Stimulated activated CD4-positive, alpha-beta T cell treated with anti-CD3 and anti-CD28 coated beads, TNF-alpha, amount 100 ng/mL, for 24 hours (primary cell): ENCODE measurements at places on chromosomes 2 and 18.

- no peak for DNase-seq
Measured at GRCh38 chr2:29951576-29951975, 30.2 kb upstream of the ALK start.

- no peak for DNase-seq
Measured at GRCh38 chr2:55585451-55586080, 31.9 kb downstream of the PPP4R3B start.

DNA sequence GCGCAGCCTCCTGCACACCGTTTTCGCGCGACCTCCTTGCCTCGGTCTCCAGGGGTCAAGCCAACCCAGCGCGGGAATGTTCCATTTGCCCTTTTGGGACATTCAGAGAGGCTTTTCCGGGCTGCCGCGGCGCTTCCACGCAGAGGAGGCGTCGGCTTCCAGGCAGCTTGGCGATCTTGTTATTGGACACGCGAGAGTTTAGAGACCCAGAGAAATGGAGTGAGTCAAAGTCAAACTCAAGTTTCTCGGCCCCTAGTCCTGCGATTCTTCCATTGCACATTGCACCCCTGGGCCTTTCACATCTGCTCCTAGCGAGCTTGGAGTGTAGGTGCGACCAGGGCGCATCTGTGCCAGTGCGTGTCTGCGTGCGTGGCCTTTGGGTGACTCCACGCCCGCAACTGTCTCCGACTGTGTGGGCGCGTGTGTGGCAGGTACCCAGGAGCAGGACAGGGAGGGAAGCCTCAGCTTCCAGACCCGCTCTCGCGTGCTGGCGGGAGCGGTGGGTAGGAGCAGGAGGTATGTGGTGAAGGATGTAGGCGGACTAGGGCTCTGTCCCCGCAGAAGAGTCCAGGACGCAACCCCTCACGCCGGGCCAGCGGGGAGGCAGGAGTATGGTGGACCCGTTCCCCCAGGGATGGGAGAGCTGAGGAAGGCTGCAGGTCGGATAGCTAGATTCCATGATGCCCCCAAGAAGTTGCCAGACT lies 13.5 kb downstream of the SIX3 start:
- DNase-seq, result no peak

- no peak for DNase-seq
Measured at GRCh38 chr2:112767693-112768330, 3.4 kb upstream of the CKAP2L start.

GRCh38 chr2:10141736-10142639 lies 19.4 kb downstream of the RRM2 start:
- DNase-seq, result no peak

- DNase-seq, result no peak
Measured at GRCh38 chr2:107383691-107384090, 443.0 kb upstream of the RGPD4 start.
